ENCODE measurements at places on chromosomes 4 and X.

DNA sequence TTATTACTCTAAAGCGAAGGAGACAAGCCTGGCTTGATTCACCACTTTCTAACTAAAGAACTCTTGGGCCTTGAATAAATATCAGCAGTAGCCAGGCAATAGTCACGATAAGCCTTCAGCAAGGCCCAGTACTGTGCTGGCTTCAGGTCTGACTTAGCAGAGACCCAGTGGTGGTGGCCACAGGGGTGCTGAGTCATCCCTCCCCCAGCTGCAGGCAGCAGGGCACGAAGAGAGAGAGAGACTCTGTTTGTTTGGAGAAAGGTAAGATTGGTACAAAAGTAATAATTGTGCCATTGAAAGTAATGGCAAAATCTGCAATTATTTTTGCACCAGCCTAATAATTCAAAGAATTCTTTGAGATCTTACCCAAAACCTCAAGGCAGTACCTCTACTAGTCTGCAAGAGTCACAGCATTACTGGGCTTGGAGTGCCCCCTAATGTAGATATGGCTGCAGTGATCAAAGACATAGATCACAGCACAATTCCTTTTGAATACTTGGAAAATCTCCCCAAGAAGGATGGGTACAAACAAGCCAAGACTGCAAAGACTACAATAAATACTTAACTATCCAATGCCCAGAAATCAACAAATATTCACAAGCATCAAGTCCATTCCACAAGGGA lies 159.5 kb upstream of the USP38 start:
- DNase-seq = no peak

GRCh38 chrX:11180571-11180970 lies 69.4 kb downstream of the HCCS start:
- no peak for DNase-seq

DNA sequence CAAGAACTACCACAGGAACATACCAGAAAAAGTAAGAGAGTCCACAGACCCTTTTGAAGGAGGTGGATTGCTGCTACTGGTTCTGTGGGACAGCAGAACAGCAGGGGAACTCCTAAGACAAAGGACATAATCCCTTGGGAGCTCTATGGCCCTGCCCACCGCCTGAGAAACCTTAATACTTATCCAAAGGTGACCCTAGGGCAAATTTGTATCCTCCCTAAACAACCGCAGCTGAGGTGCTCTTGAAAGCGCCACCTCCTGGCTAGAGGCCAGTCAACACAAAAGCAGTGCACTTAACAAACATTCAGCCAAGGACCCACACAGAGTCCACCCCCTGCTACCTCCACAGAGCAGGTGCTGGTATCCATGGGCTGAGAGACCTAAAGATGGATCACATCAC lies 136.8 kb downstream of the ADAM29 start:
- DNase-seq = no peak

DNA sequence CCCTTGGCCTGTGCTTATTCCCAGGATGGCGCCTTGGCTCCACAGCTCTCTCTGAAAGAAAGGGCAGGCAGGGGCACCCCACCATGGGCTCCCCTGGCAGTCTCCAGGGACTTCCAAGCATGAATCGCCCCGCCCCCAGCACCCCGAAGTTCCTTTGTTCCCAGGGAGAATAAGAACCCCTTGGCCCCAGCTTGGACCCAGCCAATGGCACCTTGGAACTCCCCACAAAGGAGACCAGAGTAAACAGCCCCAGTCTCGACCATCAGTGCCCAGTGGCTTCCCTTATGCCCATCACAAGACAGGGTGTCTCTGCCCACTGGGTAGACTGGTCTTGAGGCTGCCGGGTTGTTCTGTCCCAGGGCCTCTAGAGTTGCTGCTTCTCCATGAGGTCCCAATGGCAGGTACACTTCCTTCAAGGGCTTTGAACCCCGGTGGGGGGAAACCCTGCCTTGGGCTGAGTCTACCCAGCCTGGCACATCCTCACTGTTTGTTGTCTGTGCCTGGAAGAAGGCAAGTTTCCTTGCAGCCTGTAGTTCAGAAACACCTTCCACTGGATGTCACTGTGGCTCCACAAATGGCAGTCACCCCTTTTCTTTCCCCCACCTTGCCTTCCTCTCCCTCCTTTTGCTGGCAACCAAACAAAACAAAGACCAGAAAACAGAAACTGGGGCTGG lies 30.8 kb downstream of the NBDY start:
- DNase-seq = no peak

- no peak for DNase-seq
Measured at GRCh38 chrX:134732152-134732551, 73.9 kb upstream of the PLAC1 start.

DNA sequence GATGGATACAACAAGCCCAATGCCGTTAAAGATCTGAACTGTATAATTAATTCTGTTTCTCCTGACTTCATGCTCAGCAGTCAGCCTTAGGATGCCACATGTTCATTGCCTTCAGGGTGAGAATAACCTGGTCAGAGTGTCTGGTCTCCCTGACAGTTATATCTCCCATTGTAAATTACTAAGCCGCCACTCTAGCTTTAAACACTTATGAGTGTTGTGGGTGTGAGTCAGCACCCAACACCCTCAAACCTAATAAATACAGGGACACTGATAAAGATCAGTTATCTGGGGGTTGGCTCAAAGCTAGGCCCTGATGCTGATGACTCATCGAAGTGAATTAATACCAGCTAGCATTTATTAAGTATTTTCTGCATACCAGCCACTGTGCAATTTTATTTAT lies 64.9 kb upstream of the DYNLT3 start:
- DNase-seq = no peak

DNA sequence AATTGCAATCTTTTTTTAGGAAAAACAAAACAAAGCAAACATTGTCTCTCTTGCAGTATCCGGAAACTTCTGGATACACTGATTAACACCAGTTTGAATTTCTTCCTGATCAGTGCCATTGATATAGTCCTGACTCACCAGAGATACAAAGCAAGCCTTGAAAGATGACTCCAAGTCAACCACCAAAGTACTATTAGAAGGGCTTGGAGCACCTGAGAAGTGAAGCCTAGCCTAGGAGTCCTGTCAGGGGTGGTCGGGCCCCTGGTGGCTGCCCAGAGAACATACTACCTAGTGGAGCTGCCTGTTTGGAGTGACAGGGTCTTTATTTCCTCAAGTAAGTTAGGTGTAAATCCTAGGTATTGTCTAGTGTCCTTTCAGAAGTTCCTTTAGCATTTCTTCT lies 593.2 kb downstream of the ZNF674 start:
- no peak for DNase-seq

DNA sequence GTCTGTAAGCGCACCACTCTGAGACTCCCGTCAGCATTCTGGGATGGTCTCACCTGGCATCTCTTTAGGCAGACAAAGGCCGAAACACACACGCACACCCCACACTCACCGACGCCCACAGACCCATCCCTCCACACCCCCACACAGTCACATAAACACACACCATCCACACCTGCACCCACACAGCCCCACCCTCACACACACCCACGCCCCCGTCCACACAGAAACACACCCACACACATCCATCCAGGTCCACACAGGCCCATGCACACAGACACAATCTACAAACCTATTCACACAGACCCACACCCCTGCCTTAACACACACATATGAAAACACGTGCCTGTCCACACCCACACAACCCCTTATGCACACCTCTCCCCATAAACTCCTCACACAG lies 9.2 kb upstream of the HMX1 start:
- DNase-seq = no peak

DNA sequence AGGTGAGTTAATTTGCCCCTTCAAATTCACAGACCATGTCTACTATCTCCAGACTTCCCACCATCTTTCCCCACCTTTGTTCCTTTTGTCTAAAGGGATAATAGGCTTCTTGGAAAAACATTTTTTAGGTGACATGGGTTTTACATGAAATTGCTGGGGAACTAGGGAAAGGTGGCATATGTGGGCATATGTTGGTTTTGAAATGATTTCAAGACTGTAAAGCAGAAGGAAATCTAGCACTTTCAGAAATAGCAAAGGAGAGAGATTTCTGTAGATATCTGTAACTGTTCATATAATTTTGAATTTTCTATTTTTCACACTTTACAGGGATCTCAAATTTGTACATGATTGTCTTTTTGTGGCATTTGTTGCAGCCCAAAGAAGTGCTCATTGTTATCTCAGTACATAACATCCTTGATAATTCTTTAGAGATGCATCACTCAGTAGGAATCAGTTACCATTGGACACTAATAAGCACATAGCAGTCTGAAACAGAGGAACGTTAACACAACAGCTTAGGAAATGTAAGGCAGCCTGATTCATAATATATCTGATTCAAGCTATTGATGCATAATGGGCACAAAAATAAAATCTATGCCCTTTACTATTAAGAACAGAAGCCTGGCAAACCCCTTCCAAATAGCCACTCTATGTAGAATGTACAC lies 659.7 kb downstream of the CENPC start:
- DNase-seq = no peak

- no peak for DNase-seq
Measured at GRCh38 chrX:150779385-150779784, 86.2 kb downstream of the MTMR1 start.

- DNase-seq = no peak
Measured at GRCh38 chrX:54184474-54184873, 1.4 kb upstream of the FAM120C start.

- no peak for DNase-seq
Measured at GRCh38 chr4:26863512-26863911, 2.9 kb downstream of the STIM2 start.

GRCh38 chr4:36046026-36046425 lies 198.3 kb downstream of the ARAP2 start:
- DNase-seq = no peak

DNA sequence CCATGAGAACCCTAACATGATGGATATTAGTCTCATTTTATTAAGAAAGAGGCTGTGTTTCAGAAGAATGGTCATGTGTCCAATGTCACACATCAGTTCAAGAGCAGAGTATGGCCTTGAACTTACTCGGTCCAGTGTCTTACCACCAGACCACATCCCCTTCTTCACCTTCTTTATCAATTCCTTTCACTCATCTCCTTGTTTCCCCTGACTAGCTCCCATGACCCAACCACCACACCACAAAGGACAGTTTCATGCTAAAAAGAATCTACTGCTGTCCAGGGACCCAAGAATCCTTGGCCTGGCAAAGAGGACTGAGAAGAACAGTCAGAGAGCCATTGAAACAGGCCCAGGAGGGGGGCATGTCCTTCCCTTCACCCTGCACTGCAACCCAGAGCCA lies 33.6 kb upstream of the MSN start:
- DNase-seq = no peak

DNA sequence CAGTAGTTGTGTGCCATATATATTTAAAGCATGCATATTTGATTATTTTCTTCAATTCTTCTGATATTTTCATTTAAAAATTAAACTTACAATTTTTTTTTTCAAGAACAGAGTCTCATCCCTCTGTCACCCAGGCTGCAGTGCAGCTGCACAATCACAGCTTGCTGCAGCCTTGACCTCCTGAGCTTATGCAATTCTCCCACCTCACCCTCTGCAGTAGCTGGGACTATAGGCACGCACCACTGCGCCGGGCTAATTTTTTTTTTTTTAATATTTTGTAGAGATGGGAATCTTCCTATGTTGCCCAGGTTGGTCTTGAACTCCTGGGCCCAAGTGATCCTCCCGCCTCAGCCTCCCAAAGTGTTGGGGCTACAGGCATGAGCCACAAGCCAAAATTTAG lies 5.8 kb upstream of the DCLK2 start:
- DNase-seq = no peak

- no peak for DNase-seq
Measured at GRCh38 chr4:134382478-134383227, 181.1 kb upstream of the PABPC4L start.

DNA sequence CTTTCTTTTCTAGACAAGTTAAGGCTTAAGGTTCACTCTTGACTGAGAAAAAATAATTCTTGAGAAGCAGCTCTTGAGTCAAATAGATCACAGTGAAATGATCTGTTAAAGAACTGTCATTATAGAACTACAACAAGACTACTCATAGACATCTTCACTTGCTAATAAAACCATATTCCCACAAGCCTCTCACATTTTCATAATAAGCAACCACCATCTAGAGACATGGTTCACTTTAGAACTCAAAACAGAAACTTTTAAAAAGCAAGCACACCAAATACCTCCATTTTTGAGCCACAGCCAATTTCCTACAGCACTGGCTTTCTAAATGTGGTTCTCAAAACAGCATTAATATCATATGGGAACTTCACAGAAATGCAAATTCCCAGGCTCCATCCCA lies 309.5 kb downstream of the TMA16 start:
- no peak for DNase-seq

GRCh38 chrX:86121916-86122315 lies 26.3 kb upstream of the DACH2 start:
- DNase-seq = no peak

- DNase-seq = no peak
Measured at GRCh38 chr4:170004651-170005295, 21.4 kb downstream of the MFAP3L start.

DNA sequence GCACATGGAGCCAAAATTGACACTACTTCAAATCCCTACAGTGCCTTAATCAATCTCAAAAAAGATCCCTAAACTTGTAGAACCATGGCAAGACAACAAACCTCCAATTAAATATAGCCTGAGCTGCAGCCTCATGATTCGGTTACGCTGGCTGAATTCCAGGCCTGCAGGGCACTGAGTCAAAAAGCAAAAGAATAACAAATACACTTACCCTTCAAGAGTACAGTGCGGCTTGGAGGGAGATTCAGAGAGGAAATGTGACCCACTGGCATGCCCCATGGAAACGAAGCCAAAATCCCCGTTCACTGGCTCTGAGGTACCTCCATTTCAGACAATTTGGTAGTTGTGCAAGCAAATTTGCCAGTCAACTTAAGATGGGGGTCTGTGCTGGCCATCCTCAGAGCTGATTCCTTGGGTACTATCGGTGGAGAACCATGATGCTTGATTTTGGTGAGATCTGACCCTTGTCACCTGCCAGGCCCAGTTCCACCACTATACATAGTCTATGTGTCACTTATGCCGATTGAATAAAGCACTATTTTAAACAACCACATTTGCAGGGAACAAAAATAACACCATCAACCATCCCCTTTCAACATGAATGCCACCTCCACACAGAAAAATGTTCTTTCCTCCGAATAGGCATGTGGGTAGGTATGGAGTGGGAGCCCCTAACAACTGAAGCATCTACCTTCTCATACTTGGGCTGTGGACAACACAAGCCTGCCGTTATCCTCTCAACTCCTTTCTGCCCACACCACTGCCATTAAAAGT lies 2.1 kb downstream of the C4orf54 start:
- no peak for DNase-seq

- DNase-seq = no peak
Measured at GRCh38 chrX:153685751-153686696, 1.7 kb upstream of the SLC6A8 start.

DNA sequence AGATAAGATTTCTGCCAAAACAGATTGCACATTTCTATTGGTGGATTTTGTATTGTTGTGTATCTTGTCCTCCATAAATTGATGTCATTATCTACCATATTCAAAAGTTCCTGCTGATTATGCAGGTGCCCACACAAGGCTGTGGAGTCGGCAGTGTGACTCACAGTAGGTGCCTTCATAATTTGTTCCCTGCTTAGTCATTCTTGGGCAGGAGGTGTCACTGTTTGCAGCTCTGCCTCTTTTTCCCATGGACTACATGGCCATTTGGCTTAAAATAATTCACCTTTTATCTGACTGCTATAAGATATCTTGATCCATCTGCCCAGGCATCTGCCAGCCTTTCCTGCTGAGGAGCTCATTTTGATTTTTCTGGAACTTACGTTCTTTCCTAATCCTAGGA lies 33.6 kb upstream of the ENPEP start:
- no peak for DNase-seq

GRCh38 chr4:184978211-184978610 lies 40.1 kb upstream of the HELT start:
- DNase-seq = no peak

GRCh38 chrX:48021026-48021900 lies 14.5 kb downstream of the SPACA5 start:
- peak; percentile 63 for DNase-seq

- DNase-seq = no peak
Measured at GRCh38 chrX:307261-308111, 11.1 kb downstream of the GTPBP6 start.
